ENCODE measurements at places on chromosomes 5 and 9.

DNA sequence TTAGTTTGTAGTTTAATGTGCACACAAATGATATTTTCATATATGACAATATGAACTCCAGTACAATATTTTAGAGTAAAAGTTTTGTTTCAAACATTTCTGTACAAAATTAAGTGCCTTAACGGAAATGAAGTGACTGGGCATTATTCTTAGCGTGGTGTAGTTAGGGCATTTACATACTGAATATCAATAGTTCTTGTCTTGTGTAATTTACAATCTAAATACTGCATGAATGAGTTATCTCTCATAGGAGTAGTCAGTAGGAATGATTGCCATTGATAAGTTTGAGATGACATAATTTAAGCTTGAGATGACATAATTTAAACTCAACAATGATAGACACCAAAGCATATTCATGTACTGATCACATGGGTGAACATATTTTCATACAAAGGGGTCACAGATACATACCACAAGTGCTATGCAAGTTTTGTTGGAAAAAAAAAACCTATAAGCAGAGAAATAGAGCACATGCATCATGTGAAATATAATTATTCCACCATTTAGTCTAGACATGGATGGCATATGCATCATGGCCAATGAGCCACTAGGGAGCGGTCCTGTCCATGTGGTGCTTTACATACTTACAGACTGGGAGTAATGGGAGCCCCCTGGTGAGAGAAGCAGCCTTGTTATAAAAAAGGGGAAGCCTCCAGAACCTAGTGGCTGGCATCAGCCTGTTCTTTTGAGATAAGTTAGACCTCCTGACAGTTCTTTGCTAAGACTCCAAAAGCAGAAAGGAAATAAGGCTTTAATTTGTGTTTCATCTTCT is 1523.9 kb downstream of the MAT2B start:
- no peak for DNase-seq

- no peak for DNase-seq
Measured at GRCh38 chr5:142881076-142881783, 111.1 kb downstream of the ARHGAP26 start.

GRCh38 chr9:34417734-34418133 is 40.6 kb downstream of the FAM219A start:
- no peak for DNase-seq

DNA sequence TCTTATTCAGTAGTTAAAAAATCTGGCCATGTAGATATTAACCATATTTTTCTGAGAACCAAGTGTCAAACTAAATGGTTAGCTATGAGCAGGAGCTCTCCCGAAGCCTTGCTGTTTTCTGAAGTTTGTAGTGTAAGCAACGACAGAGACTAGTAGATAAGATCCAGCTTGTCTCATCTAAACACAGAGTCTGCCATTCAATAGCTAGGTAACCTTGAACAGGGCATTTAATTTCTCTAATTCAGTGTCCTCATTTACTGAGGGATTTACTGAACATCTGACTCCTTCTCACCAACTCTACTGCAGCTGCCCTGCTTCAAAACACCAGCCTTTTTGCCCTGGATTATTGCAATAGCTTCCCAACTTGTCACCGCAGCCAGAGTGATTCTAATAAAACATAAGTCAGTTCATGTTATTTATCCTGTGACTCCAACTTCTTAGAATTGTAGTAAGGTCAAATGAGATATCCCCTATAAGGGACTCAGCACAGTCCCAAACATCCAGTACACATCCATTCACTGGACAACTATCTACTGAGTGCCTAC is 337.0 kb downstream of the PLK2 start:
- DNase-seq = no peak

DNA sequence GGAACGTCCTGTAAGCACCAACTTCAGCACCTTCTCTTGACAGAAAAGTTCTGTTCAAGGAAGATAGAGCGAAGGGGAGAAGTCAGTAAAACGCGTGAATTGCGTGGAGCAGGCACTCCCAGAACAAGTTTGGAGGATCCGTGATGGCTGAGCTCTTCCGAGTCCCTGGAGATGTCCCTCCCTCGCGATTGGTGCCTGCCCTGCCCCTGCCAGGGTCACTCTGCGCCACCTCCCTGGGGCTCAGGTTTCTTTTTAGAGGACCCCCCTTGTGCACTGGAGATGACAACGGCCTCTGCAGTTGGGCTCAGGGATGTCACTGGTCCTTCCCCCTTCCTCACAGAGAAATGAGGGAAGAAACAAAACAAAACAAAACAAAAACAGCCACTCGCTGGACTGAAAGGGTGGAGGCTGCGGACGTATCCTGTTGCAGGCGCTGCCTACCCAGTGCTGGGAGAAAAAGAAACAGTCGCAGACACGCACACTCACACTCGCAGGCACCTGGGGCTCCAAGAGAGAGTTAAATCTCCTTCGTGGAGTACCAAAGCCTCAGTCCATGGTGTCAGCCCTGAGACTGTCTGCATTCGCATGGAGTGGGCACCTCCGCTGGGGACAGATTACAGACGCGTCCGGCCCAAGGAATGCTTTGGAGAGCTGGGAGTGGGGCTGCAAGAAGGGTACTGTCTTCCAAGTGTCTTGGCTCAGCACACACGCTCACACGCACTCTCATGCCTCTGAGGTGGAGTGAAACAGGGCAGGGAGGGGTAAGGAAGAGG is 512.7 kb downstream of the SLCO4C1 start:
- no peak for DNase-seq

- no peak for DNase-seq
Measured at GRCh38 chr9:135038826-135039225, 48.6 kb upstream of the OLFM1 start.

DNA sequence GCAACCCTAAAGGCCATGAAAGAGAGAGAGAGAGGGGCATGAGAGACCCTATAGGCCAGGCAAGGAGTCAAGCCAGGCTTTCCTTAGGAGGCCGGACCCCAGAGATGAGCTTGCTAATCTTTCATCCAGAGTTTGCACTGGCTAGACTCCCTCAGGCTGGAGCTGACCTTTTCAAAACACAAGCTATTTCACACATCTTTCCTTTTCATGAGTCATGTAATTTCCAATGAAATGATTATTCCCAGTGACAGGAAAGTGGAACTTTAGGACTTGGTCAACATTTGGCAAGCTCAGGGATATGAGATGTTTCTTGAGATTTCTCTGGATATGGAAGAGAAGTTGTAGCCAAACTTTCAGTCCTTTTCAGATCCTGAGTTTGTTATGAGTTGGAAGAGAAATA is 117.7 kb downstream of the TARS1 start:
- DNase-seq = no peak

- DNase-seq = no peak
Measured at GRCh38 chr5:134086225-134086942, 28.1 kb upstream of the TCF7 start.

GRCh38 chr5:91177085-91177484 is 206.0 kb downstream of the ARRDC3 start:
- DNase-seq = no peak

DNA sequence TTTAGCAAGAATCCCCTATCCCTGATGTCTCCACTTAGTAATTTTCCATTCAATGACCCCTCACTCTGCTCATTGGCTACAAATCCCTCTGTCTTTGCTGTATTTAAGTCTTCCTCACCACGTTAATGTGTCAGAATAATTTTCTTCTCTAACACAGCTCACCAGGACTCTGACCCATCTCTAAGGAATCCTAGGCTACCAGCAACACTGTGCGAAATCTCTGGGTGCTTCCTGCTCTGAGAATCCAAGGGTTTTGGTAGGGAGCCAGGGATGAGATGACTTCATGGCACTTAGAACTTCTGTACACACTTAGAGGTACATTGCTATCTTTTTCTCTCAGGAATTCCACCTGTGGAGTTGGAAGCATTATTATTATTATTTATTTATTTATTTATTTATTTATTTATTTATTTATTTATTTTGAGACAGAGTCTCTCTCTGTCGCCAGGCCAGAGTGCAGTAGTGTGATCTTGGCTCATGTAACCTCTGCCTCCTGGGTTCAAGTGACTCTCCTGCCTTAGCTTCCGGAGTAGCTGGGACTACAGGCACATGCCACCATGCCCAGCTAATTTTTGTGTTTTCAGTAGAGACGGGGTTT is 53.5 kb downstream of the FOXI1 start:
- DNase-seq = no peak

DNA sequence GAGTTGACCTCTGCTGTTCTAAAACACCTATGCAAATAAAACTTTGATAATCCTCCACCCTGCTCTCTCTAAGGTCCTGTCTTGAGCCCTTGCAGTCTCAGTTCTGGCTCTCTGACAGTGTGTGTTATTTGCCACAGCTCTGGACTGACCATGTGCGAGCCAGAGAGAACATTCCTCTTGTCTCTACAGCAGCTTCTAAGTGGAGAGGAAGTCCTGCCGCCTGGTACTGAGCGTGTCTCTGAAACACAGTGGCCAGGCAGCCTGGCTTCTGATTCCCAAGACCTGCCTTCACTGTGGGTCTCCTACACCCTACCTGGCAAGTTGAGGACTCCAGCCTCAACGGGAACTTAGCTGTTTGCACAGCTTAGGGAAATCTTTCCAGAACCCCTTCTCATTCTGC is 61.6 kb downstream of the ENTREP1 start:
- no peak for DNase-seq

DNA sequence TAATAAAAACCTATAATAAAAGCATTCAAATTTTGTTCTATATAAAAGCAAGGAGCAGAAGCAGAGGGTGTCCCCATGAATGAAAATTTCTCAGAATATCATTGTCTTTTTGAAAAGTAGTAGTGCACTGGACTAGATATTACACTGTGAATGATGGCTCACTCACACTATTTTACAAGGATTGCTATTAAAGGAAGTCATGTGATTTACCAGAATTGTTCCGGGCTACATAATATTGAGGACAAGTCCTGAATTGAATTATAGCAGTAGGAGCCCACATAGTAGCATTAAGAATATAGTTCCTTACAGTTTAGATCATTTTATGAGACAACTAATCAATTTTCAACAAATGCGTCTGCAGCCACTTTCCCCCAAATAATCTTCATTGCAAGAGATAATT is 7.7 kb upstream of the TLE4 start:
- DNase-seq = no peak

DNA sequence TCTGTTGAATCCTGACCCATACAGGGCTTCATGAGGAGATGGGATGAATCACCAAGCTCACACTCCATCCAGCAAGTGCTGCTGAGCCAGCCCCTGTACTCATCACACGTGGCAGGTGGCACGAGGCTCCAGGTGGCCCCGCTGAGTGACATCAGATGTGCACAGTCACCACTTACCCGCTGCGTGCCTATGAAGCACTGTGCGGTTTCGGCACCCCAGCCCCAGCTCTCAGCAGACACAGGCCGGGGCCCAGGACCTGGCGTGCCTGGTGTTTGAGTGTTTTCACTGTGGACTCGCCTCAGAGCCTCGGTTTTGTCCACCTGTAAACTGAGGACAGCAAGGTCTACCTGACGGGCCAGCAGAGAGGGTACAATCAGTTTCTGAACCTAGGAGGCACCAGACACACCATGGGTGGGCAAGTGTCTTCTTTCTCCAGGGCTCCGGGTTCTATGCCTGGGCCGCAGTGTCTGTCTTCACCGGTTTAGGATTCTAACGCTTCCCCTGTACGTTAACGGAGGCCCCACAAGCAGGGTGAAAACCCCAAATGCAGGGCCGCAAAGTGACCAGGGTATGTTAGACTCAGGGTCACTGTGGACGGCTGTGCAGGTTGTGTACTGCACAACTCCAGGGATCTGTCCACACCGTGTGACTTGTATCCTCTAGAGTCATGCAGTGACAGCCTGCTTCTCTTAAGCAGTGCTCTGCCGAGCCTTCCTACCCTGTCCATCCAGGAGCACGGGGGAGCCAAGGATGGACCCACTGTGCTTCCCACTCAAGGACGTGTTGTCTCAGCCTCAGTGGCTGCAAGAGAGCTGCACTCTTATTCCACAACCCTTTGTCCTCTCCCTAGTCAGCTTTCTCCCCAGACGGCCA is 44.3 kb upstream of the COL5A1 start:
- no peak for DNase-seq

DNA sequence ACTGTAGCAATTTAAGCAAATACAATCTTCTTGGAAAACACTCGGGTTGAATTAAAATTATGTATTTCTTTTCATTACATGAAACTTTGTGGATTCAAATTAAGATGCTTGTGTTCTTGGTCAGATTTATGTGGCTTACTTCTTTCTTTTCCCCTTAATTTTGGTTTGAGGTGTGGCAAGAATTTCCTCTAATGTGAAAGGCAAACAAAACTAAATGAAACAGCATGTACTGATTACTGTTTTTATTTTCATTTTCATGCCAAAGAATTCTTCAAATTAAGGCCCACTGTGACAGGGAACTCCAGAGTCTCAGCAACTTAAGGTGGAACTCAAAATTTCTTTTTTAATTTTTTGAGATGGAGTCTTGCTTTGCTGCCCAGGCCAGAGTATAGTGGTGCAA is at the start of gene OMD:
Gene OMD, minus strand, starts transcription at position 132 of the 400 bp plus-strand sequence. CDS start 6,913 bp downstream, outside the sequence.
- DNase-seq = no peak
